ENCODE measurements at places on chromosomes 3 and 15.

DNA sequence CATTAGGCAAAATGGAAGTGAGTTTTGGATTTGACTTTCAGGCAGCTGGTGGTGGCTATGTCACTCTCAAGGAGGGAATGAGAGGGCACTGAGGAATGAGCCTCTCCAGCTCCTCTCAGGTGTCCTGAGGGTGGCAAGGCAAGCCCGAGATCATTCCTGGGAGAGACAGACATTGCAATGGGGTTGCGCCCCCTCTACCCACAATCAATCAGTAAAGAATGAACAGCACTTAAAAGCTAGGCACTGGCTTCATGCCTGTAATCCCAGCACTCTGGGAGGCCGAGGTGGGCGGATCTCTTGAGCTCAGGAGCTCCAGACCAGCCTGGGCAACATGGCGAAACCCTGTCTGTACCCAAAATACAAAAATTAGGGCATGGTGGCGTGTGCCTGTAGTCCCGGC lies 14.1 kb upstream of the SHF start:
- no peak for DNase-seq

DNA sequence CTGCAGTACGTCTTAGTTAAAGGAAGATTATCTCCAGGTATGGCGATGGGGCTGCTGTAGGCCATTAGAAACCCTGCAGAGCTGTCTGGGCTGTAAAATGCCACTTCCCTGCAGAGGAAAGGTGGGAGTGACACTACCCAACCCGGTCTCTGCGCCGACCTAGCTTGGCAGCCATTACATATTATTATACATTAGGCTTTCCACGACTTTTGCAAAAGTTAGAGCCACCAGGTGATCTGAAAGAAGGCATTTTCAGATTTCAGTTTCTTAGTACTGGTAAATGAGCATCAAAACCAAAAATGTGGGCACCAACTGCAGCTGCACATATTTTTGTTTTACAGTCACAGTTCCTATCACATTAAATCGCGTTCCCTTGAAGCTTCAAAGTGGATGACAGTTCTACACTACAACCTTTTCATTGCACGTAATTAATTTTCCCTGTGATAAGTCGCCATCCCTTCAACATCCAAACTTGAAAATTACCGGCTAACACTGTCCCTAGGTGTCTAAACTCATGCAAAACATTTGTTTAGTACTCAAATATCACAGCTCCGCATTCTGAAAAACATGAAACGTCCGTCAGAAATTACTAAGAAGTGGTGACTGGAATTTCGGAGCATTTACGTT lies 81.4 kb upstream of the CHD2 start:
- DNase-seq = no peak

DNA sequence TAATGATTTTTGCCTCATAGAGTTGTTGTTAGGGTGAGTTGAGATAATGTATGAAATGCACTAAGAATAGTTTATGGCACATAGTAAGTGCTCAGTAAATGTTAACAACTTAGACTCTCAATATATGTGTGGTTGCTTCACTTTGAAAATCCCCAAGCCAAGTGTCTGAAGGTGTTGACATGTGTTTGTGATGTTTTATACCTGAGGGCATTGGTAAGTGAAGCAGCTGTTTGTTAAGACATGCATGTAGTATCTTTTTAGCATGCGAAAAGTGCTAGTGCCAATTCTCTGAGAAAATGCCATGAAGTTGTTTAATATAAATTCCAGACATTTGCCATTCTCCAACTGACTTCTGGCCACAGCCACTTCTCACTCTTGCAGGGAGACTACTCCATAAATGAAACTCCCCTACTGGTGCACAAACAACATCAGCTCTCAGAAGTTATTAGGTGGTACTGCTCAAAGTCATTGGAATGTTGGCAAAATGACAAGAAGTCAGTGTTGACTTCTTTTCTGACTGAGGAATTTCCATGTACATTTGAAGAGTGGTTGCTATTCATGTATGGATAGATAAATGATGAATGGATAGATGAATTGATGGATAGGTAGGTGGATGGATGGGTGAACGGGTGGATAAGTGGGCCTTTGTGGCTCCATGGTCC lies 103.6 kb upstream of the NUDT16 start:
- no peak for DNase-seq

DNA sequence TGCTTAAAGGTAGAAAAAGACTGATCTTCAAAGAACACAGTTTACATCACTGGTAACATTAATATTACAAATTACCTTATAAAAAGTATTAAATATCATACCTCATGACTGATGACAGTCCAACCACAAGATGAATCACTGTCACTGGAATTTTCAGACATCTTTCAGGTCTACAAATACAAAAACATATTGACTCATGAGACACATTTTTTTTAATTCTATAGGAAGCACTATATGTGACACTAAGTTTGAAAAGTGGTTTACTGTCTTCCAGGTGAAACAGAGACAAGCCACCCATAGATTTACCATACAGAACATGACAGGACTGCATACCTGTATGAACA lies 18.9 kb downstream of the CCPG1 start:
- no peak for DNase-seq

DNA sequence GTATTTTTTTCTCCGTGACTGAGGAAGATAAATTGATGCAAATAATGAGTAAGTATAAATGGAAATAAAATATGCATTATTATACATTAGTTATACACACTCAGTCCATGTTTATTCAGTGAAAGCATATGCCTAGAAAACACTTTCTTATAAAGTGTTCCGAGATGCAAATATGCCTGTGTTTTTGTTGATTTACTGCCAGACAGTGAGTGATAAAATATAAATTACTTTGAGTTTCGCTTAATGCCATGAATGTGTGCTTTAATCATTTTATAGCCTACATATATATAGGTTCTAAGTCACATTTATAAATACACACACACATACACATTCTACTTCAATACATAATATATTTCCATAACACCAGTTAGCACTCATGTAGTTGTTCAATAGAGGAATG lies 569.2 kb downstream of the UNC13C start:
- DNase-seq = no peak

GRCh38 chr3:39707314-39707909 lies 102.0 kb upstream of the MYRIP start:
- no peak for DNase-seq

Data from islet precursor cell (in vitro differentiated cells).